Stimulated activated CD8-positive, alpha-beta memory T cell treated with anti-CD3 and anti-CD28 coated beads, Interleukin-15, amount 100 ng/mL, for 1 hour (primary cell): ENCODE measurements at places on chromosomes 1 and 21.

- DNase-seq: no peak
These were observed 131.0 kb upstream of the RUNX1 start for GRCh38 chr21:35179990-35180540.

GRCh38 chr1:154860156-154860870, 9.8 kb downstream of the KCNN3 start:
- DNase-seq: no peak

DNA sequence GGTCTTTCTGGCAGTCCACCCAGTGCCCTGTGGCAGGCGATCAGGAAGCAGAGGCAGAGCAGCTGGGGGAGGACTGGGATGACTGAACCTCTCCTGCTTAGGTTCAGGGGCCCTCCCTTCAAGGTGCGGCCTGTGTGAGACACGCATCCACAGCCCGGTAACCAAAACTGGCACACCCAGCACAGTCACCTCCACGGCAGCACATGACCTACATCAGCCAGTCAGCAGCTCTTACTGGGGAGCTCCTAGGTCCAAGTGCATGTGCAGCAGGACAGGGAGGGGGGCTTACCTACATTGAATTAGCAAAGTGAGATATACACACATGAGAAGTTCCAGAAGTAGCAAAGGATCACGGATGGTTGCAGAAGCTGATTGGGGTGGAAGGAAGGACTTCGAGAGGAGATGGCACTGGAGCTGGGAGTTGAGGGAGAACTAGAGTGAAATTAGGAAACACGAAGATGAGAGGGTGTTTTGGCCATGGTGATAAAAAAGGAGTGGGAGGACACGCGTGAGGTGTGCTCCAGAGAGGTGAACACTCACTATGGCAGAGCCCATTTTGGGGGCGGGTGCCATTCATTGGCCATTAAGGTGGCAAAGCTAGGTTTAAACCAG, 51.4 kb upstream of the IRF2BP2 start:
- DNase-seq: no peak

GRCh38 chr1:107824946-107825345, 140.0 kb downstream of the VAV3 start:
- no peak for DNase-seq

DNA sequence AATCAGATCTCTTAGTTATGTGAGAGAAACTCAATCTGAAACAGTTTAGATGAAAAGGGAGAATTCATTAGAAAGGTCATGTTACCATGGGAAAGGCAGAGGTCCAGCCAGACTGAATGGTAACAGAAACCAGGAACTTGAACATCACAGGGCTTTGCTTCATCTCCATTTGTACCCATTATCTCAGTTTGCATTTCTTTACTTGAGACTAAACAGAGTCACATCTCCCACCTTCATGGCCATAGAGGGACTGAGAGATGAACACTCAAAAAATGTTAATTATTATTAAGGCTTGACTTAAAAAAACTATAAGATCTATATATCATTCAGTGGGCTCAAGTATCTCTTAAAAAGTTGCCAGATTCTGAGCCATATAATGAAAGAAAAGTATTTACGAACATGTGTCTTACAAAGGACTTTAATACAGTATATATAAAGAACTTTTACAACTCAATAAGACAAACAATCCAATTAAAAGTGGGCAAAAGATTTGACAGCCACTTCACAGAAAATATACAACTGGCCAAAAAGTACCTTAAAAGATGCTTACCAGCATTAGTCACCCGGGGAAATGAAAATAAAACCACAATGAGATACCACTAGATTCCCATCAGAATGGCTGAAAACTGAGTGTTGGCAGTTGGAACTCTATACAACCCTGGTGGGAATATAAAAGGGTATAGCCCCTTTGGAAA, 13.2 kb downstream of the KYAT3 start:
- no peak for DNase-seq

GRCh38 chr1:198669023-198669698, 30.3 kb downstream of the PTPRC start:
- DNase-seq: no peak

- no peak for DNase-seq
These were observed 24.3 kb downstream of the EYA3 start for GRCh38 chr1:28064064-28064463.

DNA sequence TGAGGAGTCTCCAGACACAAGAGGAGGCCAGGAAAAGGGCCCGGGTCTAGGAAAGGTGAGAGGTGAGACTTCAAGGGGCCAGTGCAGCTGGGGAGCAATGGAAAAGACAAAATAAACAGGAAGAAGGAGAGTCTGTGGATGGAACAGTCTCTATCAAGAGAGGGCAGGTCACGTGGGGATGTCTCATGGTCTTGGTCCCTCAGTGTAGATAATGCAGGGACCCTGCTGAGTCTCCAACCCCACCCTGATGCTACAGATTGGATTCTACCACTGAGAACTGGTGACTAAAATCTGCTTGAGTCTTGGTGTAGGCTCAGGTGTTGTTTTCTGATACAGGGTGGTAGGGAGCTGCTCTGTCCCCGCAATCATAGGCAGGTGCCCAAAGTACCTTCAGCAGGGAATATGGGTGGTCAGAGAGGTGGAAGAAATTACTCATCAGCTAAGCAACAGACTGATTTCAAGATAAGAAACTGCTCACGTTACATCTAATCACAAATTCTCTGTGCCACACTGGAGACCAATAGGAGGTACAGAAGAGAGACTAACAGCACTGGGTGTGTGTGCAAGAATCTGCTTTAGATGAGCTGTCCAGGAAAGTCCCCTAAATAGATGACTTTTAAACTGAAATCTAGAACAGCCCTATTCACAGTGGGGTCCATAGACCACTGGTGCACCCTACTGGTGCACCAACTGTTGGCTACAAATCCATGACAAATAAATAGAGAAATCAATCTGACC, 101.5 kb upstream of the TLR5 start:
- no peak for DNase-seq

DNA sequence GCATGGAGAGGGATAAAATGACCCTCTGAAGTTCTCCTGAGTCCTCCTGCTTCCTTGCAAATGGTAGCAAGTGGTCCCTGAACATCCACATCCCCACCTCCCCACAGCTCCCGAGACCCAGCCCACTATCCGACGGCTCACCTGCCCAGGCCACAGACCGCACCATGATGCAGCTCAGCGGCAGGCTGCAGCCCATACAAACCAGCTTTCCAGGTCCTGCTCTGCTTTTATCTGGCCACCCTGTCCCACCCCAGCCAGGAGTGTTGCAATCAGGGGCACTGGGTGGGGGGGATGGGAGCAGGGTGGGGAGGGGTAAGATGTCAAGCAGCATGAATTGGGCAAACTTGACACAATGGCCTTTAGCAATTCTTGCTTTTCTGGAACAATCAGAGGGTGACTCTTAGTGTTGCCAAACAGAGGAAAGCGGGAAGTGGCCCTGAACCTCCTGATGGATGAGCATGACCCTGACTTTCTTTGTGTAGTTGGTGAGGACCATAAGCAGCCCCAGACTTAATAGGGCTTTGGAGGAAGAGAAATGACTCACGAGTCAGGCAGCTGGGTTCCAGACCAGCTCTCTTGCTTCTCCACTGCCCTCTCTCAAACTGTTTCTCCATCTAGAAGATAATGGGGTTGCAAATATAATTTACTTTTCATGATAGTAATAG, at the start of gene CHIT1:
Gene CHIT1, minus strand, starts transcription at position 203 of the 665 bp plus-strand sequence. Its CDS starts 37 bp downstream, at position 166.
- no peak for DNase-seq

DNA sequence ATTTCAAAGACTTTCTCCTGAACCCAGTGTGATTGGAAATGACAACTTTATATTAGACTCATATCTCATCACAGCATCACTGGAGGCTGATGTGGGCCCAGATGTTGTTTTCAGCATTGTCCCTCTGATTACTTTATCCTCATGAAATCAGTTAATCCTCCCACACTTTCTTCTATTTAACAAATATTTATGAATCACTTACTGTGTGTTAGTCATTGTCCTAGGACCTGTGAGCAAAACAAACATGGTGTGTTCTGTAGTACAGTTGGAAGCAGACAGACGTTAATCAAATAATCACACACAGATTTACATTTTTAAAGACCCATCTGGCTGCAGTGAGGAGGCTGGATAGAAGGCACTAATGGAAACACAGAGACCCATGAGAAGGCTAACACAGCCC, 383.7 kb downstream of the PRDM2 start:
- DNase-seq: no peak

DNA sequence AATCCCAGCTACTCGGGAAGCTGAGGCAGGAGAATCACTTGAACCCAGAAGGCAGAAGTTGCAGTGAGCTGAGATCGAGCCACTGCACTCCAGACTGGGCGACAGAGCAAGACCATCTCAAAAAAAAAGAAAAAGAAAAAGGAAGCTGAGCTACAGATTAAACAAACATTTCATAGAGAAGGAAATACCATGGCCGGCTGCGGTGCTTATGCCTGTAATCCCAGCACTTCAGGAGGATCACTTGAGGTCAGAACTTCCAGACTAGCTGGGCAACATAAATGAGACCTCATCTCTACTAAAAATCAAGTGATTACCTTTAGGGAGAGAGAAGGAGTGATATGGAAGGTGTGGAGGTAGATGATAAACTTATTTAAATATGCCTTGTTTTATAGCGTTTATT, 14.0 kb upstream of the CFAP126 start:
- DNase-seq: no peak

DNA sequence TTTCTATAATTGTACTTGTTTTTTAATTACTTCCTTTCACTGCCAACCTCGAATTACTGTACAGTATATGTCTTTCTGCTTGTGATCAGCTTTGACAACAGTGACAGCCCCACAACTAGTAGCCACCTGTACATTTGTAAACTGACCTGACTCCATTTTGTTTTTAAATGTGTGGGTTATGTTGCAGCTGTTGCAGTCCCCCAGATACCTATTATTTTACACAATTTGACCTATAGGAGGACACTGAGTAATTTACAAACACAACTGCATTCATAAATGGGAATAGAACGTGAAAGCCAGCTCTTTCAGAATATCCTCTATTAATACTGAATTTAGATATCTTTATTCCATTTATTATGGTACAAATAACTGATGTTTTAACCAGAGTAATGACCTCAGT, 2.5 kb upstream of the VAMP3 start:
- DNase-seq: no peak
